Renal cortex interstitium (tissue), 15 donors: ENCODE measurements at places on chromosomes 7 and 10. TPM values are rescaled to one million over a fixed set of nuclear protein-coding genes. Genes with fewer than 3 reads are reported as not detected.

Gene CYP2E1
- 2.3 TPM for polyA plus RNA-seq

GRCh38 chr7:80771523-80771922 is 133.1 kb downstream of the CD36 start:
- DNase-seq = no peak

Gene OR2A7
- 3.9 TPM for polyA plus RNA-seq

GRCh38 chr10:102493771-102494170 is 8.7 kb downstream of the ACTR1A start:
- DNase-seq = no peak

DNA sequence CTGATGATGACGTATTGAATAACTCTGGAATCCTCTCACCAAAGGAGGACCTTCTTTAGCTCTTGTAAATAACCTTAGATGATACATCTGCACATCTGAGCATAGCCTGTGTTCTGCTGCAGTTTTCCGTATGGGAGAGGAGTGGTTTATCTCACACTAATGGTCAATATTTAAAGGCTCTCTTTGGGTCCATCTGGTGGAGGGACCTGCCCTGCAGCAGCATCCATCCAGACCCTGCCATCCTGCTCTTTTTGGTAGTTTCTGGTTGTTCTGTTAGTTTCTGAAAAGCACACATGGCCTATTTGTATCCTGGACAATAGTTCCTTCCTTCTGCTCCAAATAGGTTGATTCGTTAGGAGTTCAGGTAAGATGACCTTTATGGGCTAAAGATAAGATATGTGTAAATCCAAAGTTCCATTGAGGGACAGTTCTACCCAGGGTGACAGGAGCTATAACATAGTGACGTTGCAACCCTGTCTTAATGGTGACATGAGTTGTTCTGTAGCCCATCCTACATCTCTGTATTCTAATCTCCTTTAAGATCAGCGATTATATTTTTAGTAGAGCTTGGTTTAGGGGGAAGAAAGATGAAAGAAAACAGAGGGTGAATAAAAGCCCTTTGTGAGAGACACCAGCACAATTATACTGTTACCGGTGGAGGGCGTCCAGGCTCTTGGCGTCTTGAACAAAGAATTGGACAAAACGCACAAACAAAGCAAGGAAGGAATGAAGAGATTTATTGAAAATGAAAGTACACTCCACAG is 60.0 kb upstream of the KLF14 start:
- no peak for DNase-seq

Gene TRIM8
- polyA plus RNA-seq = 127 TPM

Gene CCDC3
- 10.9 TPM for polyA plus RNA-seq
